ENCODE measurements at places on chromosomes 4 and X. TPM values are rescaled to one million over a fixed set of nuclear protein-coding genes. Genes with fewer than 3 reads are reported as not detected.
A peak's percentile ranks its signal among the peaks of the same experiment; 100 is the strongest.

DNA sequence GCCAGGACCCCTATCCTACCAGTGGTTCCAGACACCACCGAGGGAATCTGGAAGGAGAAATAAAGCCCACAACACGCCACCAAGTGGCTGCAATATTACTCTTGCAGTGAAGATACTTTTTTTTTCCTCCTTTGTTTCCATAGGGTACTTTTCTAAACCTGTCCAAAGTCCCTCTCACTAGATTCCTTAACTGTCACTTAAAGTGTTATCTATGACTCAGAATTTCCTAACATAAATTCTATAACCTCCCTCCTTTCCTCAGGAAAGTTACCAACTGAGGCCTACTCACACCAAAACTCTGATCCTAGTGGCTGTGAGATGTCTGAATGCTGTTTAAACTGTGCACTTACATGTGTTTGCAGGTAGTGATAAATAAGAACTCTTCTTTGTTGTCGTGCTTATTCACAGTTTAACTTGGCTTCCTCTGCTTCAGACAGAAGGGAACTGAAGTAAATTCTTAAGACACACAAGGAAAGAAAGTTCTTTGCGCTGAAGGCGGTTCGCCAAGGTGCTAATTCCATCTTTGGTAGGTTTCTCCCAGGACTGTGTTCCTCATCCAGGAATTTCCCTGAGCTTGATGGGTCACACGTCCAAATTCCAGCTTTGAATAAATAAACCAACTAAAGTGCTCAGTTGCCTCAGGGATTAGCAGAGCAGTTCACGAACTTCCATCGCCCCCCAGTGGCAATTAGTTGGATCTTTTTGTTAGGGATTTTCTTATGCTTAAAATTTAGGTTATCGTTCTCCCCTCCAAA lies 10.7 kb upstream of the HCCS start:
- DNase-seq = no peak

GRCh38 chr4:85452058-85452731 lies 22.8 kb upstream of the ARHGAP24 start:
- no peak for DNase-seq

DNA sequence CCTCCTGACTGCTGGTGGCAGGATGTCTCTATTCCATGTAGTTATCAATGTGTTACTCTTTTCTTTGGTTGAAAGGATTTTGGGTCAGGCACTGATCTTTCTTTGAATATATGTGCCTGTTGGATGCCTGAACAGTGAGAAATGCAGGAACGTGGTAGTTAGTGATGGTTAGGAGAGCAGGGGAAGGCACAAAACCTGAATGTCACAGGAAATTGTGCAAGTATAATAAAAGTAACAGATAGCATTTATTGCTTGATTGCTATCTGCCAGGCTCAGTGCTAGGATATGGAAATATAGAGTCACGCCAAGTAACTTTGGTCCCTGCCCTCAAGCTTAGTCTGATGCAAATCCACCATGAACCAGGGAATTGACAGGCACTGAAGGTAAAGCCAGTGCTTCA lies 219.8 kb upstream of the FAT1 start:
- DNase-seq = no peak

GRCh38 chrX:38939067-38939466 lies 137.8 kb downstream of the MID1IP1 start:
- DNase-seq = no peak

DNA sequence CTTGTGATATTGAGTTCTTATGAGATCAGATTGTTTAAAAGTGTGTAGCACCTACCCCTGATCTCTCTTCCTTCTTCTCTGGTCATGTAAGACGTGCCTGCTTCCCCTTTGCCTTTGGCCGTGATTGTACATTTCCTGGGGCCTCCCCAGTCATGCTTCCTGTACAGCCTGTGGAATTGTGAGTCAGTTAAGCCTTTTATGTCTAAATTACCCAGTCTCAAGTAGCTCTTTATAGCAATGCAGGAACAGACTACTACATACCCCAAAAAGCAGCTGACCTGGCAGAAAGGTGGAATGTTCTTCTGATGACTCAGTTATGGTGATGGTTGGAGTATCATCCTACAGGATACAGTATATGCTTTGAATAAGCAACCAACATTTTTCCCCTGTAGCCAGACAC lies 11.4 kb upstream of the MCUB start:
- DNase-seq = no peak

DNA sequence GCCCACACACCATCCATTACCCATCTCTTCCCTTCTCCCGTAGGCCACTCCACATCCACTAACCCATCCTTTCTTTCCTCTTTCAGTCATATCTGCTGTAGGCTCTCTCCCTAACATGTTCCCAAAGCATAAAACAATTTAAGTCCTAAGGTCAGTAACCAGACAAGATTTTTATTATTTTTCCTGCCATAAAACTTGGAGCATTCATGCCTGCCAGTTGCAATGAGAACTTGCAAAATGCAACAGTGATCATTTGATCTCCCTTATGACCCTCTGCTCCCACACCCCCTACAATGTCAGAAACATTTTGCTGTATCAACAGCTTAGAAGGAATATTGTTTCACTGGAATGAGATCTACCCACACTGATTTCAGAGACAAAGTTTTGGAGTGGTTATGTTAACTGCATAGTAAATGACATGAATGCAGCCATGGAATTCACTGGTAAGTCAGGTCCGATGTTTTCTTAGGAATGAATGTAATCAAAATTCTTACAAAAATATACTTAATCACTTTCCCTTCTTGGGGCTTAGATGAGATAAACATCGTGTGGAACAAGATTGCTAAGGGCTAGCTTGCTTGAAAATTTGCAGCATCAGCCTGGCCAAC lies 5.7 kb downstream of the NIPAL1 start:
- no peak for DNase-seq

DNA sequence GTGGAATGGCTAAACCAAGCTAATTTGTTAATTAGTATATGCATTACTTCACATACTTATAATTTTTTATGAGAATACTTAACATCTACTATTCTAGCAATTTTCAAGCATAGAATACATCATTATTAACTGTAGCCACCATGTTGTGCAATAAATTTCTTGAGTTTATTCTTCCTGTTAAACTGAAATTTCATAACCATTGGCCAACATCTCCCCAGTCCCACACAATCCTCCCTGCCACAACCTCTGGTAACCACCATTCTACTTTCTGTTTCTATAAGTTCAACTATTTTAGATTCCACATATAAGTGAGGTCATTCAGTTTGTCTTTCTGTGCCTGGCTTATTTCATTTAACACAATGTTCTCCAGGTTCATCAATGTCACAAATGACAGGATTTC lies 208.5 kb downstream of the PPP4R3C start:
- no peak for DNase-seq

- no peak for DNase-seq
These were observed 174.7 kb downstream of the DACH2 start for GRCh38 chrX:86322913-86323312.

DNA sequence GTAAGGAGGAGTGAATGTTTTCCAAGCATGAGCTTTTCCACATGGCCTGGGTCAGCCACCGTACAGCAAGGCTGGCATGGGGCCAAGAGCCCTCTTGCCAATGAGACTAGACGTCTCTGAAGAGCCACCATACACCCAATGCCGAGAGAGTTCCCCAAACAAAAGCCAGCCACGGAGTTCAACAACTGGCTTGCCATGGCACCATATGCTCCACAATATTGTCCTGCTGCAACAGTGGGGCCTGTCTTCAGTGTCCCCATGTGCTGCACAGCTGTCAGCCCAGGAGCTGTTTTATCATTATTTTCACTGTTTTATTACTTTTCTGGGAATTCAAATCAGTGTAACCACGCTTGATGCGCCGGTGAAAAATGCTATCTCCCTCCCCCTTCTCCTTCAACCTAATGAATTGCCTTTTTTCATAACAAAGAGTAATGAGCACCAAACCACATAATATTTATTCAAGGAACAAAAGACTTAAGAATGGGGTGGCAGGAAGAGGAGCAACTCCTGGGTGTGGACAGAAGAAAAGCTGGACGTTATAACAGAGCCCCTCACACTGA lies 18.4 kb downstream of the MAML3 start:
- no peak for DNase-seq

EXOC1L gene
- not detected for polyA plus RNA-seq

DNA sequence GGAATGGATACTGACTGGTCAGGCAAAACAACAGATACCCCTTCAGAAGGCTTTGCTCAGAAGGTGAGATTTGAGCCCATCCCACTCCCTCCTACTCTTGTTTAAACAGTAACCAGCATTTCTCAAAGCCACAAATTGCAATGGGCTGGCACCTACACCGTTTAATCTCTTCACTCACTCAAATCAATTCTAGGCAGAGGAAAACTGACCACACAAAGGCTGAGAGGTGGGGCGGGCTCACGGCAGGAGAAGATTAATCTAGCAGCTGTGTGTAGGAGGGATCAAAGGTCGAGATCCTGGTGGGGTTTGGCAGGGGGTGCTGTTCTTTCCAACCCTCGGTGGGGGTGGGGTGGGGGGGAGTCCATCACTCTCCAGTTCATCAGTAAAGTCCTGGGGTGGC lies 622.4 kb downstream of the BCOR start:
- DNase-seq = no peak

EDA2R gene
- polyA plus RNA-seq = 0.22 TPM

- DNase-seq = no peak
These were observed 689 bp downstream of the METAP1 start for GRCh38 chr4:98996056-98996764.

DNA sequence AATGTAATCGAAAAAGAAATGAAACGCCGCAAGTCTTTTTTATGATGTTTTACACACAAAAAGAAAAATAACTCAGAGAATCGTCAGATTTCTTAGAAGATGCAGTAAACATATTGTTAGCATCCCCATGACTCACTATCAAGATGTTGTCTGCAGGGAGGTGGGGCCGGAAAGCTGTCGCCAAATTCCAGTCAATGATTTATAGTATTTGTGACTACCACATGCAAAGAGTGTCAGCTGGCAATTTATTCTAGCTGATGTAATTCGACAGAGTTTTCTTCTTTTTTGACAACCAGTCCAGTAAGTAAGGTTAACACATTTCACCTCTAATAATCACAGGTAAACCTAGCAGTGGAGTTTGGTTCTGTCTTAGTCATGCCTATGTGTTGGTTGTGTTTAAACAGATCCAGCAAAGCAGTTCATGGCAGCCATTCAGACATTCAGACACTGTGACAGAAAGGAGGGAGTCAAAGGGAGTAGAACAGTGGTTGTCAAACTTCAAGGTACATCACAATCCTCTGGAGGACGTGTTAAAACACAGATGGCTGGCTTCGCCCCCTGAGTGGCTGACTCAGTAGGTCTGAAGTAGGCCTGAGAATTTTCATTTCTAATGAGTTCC lies 19.8 kb upstream of the PPP1R2C start:
- no peak for DNase-seq

DNA sequence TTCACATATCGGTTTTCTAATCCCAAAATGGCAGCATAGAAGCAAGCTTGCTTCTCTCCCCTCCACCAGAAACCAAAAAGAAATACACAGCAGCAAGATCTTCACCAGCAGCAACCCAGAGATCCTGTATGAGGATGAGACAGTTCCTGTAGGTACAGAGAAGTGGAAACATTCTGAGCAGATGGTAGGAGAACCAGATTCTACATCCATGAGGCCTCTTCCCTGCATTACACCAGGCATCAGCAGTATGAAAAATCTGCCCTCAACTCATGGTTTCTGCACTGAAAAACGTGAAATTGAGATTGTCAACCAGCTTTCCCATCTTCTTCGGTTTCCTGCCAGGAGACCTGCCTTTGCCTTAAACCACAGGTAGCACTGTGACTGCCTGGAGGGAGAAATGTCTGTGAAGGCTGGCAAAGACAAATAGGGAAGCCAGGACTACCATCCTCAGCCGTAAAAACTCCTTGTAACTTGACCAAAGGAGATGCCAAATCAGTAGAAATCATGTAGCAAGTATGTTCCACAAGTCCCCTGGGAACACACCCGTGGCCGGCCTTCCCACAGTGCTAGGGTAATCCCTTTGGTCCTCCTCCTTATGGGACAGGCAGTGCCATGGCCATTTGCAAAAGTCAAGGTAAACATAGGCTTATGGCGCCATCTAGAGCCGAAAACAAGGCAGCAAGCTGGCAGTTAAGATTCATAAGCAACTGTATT lies 24.0 kb upstream of the MTHFD2L start:
- DNase-seq = peak; percentile 25

DNA sequence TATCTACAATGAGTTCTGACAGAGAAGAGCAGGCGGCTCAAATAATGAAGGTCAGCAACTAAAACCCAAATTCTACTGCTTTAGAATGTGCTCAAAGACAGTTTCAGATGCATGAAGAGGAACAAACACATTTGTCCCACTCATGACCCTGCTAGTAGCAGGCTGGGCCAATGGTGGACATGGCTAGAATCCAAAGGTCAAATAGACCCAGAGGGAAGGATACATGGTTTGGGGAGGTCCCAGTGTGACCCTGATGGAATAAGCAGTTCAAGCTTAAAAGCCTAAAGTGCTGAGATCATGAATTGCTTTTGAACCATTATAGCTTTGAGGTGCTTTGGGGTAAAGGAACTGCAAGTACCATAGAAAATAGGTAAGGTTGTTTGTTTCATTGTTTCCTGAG lies 450.7 kb downstream of the MID1IP1 start:
- DNase-seq = no peak

DNA sequence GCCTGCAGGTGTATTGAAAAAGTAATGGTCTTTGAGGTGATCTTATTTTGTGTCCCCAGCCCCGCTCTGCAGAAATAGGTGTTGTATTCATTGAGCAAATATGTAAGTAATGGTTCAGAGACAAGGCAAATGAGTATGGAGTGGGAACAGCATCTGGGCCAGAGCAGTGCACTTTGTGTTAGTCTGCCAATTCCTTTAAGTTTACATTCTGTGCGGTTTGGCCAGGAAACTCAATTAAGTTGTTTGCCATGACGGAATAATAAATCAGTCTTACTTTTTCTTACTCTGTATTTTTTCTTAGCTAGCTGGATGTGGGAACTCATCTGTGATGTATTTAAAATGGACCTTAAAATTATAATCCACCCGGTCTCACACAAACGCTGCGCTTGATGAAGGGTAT lies 12.6 kb downstream of the DCLK2 start:
- DNase-seq = no peak

MTTP gene
- not detected for polyA plus RNA-seq

DNA sequence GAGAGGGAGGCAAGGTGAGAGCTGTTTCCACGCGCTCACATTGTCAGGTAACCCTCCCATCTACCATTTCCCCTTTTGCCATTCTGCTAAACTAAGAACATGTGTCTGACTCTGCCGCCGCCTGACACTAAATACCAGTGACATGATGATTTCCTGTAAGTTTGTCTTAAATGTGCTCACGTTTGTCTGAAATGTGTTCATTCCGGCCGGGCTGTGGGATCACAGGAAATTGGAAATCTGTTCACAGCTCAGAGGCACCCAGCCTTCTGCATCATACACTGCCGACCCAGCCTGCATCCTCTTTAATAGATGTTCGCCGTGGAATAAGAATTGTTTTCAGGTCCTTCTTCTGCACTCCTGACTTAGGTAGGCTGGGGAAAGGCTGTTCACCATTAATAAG lies 336.2 kb upstream of the PPARGC1A start:
- DNase-seq = no peak
